Colonic mucosa (tissue), 4 donors: ENCODE measurements at places on chromosomes 11 and 22. TPM values are rescaled to one million over a fixed set of nuclear protein-coding genes. Genes with fewer than 3 reads are reported as not detected.

DEUP1 gene
- total RNA-seq, result not detected

CATSPER1 gene
- 0.35 TPM for total RNA-seq

BARX2 gene
- total RNA-seq, result 23.9 TPM

LRRC74B gene
- total RNA-seq, result not detected

GRCh38 chr11:59171508-59172322 lies at the start of gene DTX4:
DTX4 (plus strand) TSS chr11:59172132; CDS start chr11:59172596, 464 bp downstream.
- peak within 1 kb of the TSS; percentile 91 for H3K27ac ChIP-seq
- DNase-seq, result peak; percentile 97
- no peaks in the 10 kb centered on the region for H3K36me3 ChIP-seq
- H3K4me3 ChIP-seq, result peak within 1 kb of the TSS; percentile 61
- peaks cover 5% of the 10 kb centered on the region for H3K4me1 ChIP-seq
- no peaks in the 10 kb centered on the region for H3K27me3 ChIP-seq

DNA sequence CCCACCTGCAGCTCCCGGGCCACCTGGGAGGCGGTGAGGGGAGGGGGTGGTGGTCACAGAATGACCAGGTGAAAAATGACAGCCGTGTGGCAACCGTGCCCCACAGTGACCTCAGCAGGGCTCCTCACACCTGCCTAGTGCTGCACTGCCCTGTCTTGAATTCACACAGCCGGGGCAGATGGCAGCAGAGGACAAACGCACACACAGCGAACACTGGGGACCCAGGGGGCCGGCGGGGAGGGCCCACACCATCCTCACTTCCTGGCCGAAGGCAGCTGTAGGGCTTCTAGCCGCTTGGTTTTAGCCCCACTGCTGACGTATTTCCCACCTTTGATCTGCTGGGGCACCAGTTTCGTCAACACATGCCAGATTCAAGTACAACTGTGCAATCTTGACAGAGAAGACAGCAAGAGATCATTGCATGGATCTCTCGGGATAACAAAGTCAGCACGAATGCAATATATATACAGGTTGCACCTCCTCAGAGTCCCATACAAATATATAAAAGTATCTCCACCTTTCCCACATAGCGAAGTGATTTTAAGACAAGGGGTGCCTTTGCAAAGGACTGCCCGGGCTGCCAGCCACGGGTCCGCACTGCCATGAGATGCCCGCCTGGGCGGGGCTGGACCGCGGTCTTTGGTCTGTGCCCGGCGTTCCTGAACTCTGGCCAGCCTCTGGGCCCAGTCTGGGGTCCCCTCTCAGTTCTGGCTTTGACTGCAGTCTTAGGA lies 26.9 kb downstream of the TRMU start:
- no peaks in the 10 kb centered on the region for H3K36me3 ChIP-seq
- no peak overlapping the region for H3K4me3 ChIP-seq
- H3K4me1 ChIP-seq, result no peaks in the 10 kb centered on the region
- no peaks in the 10 kb centered on the region for H3K27me3 ChIP-seq

GRCh38 chr22:26893173-26894110 lies 236.1 kb downstream of the MIAT start:
- no peaks in the 10 kb centered on the region for H3K4me1 ChIP-seq
- no peaks in the 10 kb centered on the region for H3K27me3 ChIP-seq
- H3K27ac ChIP-seq, result no peak overlapping the region
- H3K36me3 ChIP-seq, result no peaks in the 10 kb centered on the region
- DNase-seq, result no peak

GRCh38 chr22:33049119-33049729 lies 9.0 kb downstream of the SYN3 start:
- DNase-seq, result peak; percentile 65
- H3K27ac ChIP-seq, result no peak overlapping the region
- H3K36me3 ChIP-seq, result no peaks in the 10 kb centered on the region

- H3K27me3 ChIP-seq, result no peaks in the 10 kb centered on the region
- no peak for DNase-seq
- H3K4me1 ChIP-seq, result no peaks in the 10 kb centered on the region
- H3K4me3 ChIP-seq, result no peak overlapping the region
These were observed 76.9 kb downstream of the NTM start for GRCh38 chr11:131447277-131447815.

DNA sequence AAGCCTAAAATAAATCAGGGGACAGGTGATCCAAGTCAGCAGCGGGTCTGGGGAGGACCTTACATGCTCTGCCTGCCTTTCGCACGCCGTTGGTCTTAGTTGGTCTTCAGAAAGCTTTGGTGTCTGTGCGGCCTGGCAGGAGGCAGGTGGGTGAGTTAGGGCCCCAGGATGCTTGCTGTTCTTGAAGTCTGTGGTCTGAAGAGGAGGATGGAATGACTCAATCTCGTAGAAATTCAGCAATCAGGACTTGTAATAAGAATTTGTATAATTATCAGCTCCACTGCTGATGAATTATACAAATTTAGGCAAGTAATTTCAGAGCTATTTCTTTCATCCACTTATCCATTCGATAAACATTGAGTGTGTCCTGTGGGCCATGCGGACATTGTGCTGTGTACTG lies 138.5 kb downstream of the FEZ1 start:
- DNase-seq, result no peak
- H3K4me3 ChIP-seq, result no peak overlapping the region
- no peaks in the 10 kb centered on the region for H3K36me3 ChIP-seq

DNA sequence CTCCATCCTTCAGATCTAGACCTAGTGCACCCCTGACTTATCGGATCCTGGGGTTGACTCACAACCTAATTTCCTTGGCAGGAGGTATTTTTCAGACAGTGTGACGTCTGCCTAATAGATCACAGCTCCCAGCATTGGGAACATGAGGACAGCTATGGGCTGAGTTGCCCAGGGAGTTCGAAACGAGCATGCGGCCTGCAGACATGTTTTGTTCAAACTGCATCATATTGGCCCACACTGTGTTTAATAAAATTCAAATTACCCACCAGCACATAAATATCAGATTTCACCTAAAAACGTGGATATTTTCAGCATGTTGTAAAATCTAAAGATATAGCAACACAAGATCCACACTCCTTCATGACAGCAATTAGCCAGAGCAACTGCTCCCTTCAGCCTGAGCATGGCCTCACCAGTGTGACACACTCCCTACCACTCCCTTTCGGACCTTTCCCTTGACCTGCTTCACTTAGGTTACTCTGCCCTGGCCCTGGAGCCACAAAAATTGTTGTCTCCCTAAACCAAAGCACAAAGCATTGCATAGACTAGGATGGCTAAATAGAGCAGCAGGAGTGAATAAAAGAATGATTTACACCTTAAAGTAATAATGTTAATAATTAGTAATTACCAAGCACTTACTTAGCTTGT lies 53.6 kb upstream of the USP47 start:
- no peak overlapping the region for H3K4me3 ChIP-seq
- no peaks in the 10 kb centered on the region for H3K36me3 ChIP-seq
- no peak for DNase-seq

DNA sequence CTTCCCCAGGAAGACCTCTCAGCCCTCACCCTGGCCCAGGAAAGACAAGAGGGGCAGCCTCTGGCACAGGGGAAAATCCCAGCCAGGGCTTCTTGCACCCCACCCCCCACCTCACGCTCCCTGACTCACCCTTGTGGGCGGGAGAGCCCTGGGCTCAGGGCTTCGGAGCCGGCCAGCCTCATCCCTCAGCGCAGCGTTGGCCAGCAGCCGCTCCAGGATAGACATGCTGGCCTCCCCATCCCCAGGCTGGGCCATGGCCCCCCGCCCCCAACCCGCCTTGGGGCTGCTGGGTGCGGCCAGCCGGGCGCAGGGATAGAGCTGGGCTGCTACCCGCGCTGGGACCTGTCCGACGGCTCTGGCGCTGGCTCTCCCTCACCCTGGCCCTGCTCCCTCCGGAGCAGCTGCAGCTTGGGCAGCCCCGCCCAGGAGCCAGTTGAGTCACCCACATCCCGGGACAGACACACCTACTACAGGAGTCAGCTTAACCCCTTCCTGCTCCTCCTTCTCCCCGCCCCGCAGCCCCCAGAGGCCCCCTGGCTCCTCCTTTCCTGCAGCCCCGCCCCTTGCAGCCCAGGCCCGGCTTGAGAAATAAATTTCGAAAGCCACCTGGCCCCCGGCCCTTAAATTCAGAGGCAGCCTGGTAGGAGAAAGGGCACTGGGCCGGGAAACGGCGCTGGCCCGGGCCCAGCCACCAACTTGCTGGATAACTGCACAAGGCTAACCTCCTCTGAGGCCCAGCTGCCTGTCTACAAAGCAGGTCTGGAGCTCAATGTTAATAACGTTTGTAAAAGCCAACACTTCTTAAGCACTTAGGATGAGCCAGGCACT lies 13.4 kb downstream of the TNKS1BP1 start:
- H3K27ac ChIP-seq, result peak overlapping the region; percentile 87
- no peaks in the 10 kb centered on the region for H3K36me3 ChIP-seq
- peak; percentile 94 for DNase-seq
- H3K4me1 ChIP-seq, result peaks cover 11% of the 10 kb centered on the region
- no peaks in the 10 kb centered on the region for H3K27me3 ChIP-seq
- H3K4me3 ChIP-seq, result peak overlapping the region; percentile 40
